ENCODE measurements at places on chromosomes 12 and 14.

DNA sequence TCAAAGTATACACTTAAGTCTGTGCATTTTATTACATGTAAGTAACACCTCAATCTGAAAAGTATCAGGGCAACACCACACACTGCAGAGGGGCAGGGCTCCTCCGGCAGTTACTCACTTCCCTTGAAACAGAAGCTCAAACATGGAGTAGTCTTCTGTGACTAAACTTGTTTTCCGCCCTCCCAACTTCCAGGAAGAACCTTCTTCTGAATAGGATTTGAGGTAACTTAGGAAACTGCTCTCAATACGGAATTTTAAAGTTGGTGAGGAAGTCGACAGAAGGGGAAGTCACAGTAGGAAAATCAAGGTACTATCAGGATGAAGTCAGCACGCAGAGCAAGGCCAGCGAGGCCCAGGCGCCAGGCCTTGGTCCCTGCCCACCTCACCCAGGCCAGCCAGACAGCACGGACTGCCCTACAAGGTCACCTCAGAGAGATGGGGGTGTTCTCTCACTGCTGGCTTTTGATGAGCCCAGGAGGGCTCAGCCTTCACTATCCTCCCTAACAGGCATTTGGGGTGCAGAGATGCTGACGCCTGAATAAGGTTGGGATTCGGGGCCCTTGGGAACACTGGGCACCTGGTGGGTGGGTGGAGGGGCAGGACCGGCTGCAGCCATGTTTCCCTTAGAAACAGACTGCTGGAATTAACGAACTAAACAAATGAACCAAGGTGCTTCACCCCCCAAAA is 5.8 kb downstream of the ANKRD9 start:
- DNase-seq: no peak

DNA sequence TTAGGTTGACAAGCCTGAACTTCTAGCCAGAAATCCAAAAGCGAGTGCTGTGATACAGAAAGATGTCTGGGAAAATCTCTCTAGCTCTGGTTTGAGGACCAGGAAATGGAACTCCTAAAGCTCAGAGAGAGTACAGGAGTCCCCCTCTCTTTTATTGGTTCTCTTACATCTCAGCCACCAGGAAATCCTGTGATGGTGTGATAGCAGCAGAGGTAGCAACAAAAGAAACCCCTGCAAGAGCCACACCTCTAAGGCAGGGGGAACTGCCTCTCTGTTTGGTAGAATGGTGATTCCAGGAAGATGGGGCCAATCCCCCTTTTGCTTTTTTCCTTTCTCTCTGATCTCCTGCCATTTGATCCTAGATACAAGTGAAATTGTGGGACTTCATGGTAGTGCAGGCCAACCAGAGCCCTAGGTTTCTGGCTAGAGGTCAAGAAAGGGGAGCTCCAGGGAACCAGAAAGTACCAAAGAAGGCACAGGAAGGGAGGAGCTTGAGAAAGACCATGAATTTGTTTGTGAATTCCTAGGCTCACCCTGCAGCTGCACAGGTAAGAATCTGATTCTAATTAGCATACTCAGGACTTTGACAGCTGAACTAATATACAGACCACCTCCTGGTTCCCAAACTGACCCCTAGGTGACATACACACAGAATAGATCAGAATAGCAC is 88.5 kb downstream of the PAPLN start:
- no peak for DNase-seq

DNA sequence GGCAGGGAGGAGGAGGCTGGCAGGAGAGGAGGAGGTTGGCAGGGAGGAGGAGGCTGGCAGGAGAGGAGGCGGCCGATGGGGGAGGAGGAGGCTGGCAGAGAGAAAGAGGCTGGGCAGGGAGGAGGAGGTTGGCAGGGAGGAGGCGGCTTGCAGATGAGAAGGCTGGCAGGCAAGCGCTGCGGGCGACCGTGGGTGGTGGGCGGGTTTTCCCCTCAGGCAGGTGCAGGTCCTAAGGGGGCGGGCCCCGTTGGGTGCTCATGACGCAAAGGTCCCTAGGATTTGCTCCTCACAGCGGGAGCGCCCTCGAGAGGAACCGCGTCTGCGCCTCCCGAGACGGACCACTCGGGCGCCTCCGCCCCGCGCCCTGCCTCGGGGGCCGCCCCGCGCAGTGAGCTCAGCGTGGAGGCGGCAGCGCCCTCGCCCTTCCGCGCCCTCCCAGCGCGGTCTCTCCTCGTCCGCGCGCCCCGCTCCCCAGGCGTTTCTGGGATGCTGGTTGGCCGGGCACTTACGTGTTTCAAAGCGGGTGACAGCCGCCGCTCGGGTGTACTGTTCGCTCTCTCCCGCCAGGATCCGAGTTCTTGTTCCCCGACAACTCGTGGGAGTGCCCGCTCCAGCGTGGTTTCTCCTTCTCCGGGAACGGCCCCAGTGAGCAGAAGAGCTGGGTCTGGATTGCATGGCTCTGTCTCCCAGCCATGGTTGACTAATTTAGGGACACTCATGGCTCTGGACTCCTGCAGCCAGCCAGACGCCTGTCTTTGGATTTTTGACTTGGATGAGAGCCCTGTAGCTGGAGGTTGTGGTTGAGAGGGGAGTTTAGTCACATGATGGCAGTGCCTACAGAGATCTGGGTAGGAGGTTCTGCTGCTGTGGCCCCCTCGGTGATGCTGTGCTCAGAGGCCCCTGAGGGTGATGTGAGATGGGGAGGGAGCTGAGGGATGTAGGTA is 64.1 kb upstream of the PPP4R3A start:
- peak; percentile 32 for DNase-seq

DNA sequence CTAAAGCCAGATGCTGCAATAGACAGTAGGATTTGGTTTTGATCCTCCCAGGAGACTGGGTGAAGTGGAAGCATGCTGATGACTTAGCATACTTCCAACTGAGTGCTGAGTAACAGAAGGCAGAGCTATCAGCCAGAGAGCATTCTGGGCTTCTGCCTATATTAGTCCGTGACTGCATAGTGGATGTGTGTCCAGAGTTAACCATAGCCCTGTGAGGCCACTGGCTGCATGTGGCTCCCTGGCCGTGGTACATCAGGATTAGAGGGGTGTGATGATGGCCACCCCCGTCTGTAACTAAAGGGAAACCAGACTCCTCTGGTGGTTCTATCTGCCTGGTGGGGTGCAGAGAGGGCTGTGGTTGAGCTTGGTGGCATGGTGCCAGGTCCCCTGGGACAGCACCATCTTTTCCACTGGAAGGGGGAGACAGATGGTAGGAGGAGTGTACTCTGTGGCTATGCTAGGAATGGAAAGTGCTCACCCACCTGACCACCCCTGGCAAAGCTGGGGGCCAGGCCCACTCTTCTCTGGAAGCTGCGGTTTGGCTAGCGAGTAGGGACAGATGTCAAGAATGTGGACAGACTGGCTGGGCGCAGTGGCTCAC is 27.4 kb downstream of the ABCD4 start:
- no peak for DNase-seq

GRCh38 chr14:51474854-51475253 is 176.9 kb upstream of the FRMD6 start:
- no peak for DNase-seq

- DNase-seq: no peak
These were observed 5.3 kb downstream of the SPRYD3 start for GRCh38 chr12:53073881-53074280.

All from GM12892 (cell line).